ENCODE measurements at places on chromosomes 1 and 21.

GRCh38 chr1:17033481-17033880, 20.4 kb downstream of the SDHB start:
- no peak for DNase-seq

DNA sequence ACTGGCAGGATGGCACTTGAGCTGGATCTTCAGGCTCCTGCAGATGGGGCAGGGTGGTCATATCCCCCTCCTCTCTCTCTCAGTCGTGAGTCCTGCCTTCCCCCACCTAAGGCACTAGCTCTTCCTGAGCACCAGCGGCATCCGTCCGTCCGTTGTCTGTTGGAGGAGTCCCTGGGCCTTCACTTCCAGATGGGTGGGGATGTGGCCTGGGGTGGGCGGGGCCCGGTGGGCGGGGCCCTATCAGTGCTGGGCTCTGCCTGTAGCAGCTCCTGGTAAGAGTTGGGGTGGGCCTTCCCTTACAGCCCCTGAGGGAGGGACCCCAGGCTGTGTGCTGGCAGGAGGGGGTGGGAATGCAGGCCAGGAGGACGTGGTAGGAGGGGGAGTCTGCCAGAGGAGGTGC, 10.3 kb downstream of the LDLRAD2 start:
- DNase-seq: no peak

- DNase-seq: no peak
Observed at GRCh38 chr1:164703960-164704411, 145.0 kb downstream of the PBX1 start.

DNA sequence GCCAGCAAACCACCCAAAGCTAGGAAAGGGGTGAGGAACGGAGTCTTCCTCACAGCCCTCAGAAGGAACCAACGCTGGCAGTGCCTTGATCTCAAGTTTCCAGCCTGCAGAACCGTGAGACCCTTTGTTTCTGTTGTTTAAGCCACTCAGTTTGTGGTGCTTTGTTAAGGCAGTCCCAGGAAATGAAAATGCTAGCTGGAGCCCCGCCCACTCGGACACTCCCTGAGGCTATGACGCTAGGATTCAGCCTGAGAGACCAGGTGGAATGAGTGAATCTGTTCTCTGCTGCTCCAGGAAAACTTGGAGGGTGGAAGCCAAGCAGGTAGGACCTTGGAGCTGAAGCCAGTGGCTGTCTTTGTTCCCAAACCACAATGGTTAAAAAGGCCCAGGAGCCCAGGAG, 196.5 kb upstream of the POU3F1 start:
- DNase-seq: no peak

DNA sequence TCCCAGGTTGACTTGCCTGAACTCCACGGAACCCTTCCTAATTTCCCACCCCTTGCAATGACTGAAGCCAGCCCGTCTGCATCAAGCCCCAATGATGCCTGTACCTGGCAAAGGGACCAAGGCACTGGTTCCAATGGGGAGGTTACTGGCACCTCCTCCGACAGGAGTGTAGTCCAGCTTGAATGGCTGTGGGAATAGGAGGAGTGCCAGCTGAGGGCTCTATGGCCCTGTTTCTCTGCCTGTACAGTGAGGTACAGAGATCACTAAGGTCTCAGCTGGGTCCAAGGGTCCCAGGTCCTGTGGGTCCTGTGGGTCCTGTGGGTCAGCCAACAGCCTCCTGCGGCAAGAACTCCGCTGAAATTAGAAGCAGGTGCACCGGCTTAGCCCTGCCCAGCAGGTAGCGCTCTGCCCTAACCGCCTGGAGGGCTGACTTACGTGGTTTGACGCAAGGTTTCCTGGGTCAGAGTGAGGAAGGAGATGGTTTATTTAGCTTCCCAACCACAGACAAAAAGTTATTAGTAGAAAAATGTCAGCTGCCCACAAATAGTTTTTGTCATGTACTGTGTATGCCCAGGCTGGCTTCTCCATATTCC, 9.9 kb upstream of the SPRR4 start:
- DNase-seq: no peak

DNA sequence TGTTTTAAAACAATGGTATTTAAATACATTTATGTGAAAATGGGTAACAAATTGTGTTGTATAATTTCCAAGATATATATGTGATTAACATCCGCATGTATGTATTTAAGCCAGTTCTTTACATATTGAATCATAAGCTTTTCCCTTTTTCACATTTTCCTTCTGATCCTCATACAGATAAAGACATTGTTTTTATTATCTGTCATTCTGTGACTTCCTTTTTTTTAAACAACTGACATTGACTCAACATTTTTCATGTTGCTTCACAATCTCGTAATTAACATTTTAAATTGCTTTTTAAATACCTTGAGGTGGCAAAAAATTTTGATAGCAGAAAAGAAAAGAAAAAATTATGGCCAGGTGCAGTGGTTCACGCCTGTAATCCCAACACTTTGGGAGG, 1.4 kb downstream of the STXBP3 start:
- DNase-seq: no peak

- no peak for DNase-seq
Observed at GRCh38 chr1:21930629-21931170, 6.4 kb downstream of the HSPG2 start.

- no peak for DNase-seq
Observed at GRCh38 chr1:46488343-46489168, 1.1 kb upstream of the DMBX1 start.

DNA sequence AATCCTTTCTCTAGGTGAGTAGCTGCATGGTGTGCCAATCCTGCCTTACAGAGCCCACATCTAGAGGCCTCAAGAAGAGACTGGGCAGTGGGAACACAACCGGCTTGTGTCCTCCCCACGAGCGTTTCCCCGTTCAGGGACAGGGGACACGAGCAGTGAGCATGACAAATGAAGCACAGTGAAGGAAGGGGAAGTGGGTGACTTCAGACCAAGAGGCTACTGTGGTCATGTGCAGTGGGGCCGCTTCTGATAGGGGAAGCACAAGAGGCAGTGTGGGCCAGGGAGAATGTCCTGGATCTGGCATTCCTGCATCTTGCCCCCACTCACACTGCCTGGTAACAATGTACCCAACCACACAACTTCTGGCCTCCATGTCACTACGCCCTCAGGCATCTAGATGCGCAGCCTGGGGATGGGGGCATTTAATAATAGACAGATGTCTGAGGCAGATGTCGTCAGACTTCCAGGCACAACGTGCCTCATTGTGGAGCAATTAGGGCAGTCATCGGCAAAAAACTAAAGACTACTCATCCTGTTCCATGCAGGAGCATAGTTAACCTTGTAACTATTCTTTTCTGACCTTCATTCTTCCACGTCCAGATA, 155.6 kb upstream of the NBPF11 start:
- DNase-seq: no peak

DNA sequence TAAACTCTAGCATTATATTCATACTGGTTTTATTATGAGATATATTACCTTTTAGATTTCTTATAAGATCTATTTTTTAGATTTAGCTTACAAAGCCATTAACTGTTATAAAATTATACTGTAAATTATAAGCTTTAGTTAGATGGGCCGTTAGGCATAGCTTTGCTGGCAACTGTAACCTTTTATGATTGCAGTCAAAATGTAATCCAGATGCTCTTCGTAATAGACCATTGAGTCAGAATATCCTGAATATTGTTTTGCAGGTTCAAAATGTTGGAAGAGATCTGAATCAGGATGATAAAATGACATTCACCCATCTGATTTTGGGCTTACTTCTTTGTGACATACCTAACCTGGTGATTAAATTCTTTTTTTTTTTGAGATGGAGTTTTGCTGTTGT, 20.9 kb downstream of the ITSN1 start:
- no peak for DNase-seq

GRCh38 chr1:200130552-200130951, 103.0 kb downstream of the NR5A2 start:
- no peak for DNase-seq

GRCh38 chr1:20725189-20726117, 7.0 kb downstream of the SH2D5 start:
- no peak for DNase-seq

GRCh38 chr1:236686815-236687160, 489 bp downstream of the ACTN2 start:
- DNase-seq: no peak

DNA sequence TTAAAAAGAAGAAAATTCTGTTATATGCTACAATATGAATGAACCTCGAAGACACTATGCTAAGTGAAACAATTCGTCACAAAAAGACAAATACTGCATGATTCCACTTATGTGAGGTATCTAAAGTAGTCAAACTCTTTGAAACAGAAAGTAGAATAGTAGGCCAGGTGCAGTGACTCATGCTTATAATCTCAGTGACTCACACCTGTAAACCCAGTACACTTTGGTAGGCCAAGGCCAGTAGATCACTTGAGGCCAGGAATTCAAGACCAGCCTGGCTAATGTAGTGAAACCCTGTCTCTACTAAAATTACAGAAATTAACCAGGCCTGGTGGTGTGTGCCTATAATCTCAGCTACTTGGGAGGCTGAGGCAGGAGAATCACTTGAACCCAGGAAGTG, 25.7 kb downstream of the EPHA10 start:
- no peak for DNase-seq
